ENCODE measurements at places on chromosomes 1 and 21. TPM values are rescaled to one million over a fixed set of nuclear protein-coding genes. Genes with fewer than 3 reads are reported as not detected.

The C1orf21 gene
- total RNA-seq: 105 TPM

DNA sequence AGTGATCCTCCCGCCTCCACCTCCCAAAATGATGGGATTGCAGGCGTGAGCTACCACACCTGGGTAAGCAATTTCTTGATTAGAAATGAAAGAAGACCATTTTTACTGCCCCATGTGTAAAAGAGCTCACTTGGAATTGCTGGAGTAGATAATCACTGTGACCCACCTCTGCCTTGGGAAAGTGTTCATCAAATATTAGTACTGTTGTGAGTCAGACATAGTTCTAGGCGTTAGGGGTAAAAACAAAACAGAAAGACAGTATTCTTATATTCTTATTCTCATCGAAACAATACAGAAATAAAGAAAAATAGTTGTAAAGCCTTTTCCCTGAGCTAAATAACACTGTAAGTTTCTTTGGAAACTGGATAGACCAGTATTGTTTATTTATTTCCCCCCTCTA, 36.2 kb downstream of the CELF3 start:
- DNase-seq: no peak

DNA sequence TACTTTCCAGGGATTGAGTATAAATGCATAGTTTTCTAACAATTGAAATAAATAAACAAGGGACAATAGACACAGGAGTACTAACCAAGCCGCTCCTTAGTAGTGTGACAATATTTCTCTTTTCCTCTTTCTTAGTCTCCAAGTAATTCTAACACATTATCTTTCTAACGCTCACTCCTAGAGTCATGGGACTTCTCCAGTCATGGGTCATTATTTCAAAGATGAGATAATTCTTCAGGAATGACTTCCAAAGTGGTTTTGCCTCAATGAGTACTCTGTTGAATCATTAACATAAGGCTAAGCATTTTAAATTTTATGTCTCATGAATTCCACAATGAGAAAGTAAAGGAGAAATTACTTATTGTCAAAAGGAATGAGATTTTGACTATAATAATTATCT, 605.8 kb upstream of the ADAMTS5 start:
- DNase-seq: no peak

- no peak for DNase-seq
Observed at GRCh38 chr1:171290621-171291020, 23.4 kb upstream of the FMO4 start.

The CCDC190 gene
- total RNA-seq: not detected

DNA sequence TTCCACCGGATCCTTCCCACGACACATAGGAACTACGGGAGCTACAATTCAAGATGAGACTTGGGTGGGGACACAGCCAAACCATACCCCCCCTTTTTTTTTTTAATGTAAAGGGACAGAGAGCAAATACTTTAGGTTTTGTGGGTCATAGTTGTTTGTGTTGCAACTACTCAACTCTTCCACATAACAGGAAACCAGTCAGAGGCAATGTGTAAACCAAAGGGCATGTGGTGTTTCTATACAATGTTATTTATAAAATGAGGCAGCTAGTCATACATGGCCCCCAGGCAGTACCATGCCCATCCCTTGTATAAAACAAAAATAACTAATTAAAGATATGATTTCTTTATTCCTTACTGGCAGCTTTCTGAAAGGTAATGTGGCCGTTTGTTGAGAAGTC, 845.4 kb upstream of the ADAMTS5 start:
- no peak for DNase-seq

- peak; percentile 55 for DNase-seq
Observed at GRCh38 chr1:29259802-29260441, 23.6 kb downstream of the PTPRU start.

The ZMYM1 gene
- total RNA-seq: 12.3 TPM

The MIS18A gene
- 6.4 TPM for total RNA-seq

DNA sequence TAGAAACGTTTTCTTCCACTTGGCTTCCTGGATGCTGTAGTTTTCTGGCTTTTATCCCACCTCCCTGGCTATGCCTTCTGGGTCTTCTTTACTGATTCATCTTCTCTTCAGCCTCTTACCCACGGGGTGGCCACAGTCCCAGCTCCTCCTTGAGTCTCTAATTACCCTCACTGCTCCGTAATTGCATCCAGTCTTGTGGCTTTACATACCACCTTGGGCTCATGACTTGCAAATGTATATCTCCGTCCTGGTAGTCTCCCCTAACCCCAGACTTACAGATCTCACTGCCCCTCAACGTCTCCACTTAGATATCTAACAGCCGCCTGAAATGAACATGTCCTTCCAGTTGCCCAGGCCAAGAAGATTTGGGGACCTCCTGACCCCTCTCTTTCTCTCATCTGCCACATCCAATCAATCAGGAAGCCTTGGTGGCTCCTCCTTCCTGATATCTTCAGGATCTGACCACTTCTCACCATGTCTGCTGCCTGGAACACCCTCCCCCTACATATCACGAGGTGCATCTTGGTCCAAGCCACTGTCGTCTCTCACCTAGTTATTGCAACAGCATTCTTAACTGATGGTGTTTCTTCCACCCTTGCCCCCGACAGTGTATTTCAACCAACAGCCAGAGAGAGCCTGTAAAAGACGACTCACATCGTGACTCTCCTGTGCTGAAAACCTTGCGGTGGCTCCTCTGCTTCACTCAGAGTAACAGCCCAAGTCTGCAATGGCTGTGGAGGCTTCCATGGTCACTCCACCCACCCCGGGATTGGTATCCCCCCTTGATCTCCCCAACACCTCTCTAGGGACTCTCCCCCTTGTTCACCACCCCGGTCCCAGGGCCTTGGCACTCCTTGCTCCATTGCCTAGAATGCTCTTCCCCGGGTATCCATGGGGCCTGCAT, 219.0 kb upstream of the POU3F1 start:
- no peak for DNase-seq

GRCh38 chr1:205800427-205800826, 12.6 kb downstream of the SLC41A1 start:
- DNase-seq: no peak

DNA sequence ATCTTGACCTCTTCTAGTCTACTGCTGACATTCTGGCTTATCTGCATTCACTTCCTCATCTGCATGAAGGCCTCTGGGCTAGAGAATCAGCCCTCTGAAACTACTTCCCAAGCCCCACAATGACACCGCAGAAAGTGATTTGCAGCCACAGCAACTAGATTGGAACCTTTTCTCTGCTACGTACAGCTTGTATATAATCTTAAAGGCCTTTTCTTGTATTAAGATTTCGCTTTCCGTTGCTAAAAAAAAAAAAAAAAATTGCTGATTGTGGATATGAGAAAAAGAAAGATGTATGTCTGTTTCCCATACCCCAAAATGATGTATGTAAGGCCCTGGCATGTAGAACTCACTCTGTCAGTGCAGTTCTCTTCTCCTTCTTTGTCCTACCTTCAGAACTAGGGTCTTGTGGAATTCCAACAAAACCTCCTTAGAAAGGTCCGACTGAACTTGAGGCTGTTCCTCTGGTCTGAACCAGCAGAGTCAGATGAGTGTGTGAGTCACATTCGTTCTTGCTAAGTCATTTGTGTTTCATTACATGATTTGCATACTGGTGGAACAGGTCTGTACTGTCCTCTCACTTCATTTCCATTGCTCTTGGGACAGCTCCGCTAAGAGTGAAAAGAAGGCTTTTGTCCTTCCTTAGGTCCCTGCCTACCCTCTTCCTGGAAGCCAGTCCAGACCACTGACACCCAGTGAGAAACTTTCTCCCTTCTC, 62.7 kb downstream of the PLPP3 start:
- DNase-seq: no peak

The PGLYRP3 gene
- total RNA-seq: not detected

GRCh38 chr1:38133304-38133703, 86.7 kb upstream of the POU3F1 start:
- DNase-seq: no peak

GRCh38 chr1:225891229-225891972, 2.5 kb upstream of the LEFTY1 start:
- peak; percentile 58 for DNase-seq

The AUNIP gene
- not detected for total RNA-seq

- no peak for DNase-seq
Observed at GRCh38 chr21:19245188-19245580, 841.6 kb upstream of the TMPRSS15 start.

- no peak for DNase-seq
Observed at GRCh38 chr1:79161077-79161476, 154.5 kb upstream of the ADGRL4 start.

- DNase-seq: no peak
Observed at GRCh38 chr1:189941922-189942321, 535.7 kb downstream of the BRINP3 start.

DNA sequence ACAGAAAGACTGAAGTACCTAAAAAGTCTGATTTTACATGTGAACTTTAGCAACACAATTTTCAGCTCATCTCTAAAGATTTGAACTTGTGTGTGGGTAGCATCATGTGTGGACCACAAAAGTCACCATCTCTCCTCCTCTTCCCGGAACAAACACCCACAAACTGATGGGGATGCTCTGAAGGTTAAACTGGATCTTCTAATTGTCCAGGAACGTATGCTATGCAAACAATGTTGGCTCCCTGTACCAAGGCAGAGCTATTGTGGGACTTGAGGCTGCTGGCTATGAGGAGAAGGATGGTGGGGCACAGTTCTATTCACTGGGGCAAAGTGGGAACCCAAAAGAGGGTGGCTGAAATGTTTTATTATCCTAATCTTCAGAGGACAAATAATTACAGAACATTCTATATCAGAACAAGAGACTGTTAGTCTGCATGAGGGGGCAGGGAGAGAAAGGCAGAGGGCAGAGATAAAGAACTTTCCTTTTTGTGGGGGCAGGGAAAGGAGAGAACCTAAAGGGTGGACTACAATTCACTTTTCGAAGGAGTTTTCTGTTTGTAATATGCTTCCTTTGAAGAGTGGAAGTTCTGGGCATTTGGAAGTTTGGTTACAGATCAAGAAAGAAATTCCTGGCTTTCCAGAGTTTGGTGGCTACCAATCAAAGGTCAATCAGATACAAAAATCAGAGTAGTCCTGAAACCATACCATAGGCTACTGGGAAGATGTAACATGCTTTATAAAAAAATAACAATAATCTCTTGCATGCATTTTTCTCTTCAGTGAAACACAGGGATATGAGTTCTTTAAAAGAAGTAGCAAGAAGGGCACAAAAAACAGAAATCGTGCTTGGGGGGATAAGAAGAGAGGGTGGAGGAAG, 62.9 kb downstream of the GADD45A start:
- DNase-seq: no peak

The PTAFR gene
- 2.4 TPM for total RNA-seq

GRCh38 chr1:118960567-118961136, 27.5 kb downstream of the TBX15 start:
- peak; percentile 64 for DNase-seq

- DNase-seq: no peak
Observed at GRCh38 chr1:74368335-74368734, 133.1 kb downstream of the TNNI3K start.

- DNase-seq: no peak
Observed at GRCh38 chr1:167022384-167022783, 33.3 kb downstream of the MAEL start.

DNA sequence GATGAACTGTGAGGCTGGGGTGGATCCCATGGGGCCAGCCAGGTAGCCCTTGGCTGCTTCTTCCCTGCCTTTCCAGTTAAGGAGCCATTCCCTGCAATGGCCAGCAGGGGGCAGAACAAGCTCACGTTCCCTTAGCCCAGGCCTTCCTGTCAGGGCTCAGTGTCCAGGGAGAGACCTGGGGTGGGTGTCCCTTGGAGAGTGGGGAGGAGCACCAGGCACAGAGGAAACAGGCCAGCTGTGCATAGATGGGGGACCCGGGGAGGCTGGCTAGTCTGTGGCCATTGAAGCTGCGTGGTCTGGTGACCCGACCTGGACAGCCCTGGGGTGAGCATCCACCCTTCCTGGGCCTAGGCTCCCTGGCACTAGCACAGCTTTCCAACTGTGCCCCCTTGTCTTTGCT, 13.2 kb upstream of the EPS8L3 start:
- peak; percentile 69 for DNase-seq

DNA sequence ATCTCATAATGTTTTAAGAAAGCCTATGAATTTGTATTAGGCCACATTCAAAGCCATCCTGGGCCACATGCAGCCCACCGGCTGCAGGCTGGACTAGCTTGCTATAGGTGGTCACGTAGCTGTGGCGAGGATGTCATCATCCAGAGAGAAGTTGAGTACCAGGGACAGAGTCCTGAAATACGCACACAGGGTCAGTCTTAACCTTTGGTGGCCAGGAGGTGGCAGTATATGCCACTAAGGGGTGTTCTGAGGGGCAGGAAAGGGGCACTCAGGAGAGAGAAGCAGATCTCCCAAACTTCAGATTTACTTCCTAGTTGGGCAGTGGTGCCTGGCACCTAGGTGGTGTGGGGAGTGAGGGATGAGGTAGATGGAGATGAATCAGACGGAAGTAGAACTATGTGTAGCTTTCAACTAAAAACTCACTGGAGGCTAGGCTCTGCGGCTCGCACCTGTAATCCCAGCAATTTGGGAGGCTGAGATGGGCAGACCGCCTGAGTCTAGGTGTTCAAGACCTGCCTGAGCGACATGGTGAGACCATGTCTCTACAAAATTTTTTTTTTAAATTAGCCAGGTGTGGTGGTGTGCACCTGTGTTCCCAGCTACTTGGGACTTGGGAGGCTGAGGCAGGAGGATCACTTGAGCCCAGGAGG, 16.3 kb upstream of the CDK18 start:
- peak; percentile 45 for DNase-seq

- DNase-seq: no peak
Observed at GRCh38 chr1:20974069-20974468, 187.0 kb upstream of the HP1BP3 start.

GRCh38 chr1:68449901-68450300, at the start of gene RPE65:
Gene RPE65, minus strand, starts transcription at chr1:68449954. Its CDS starts 49 bp downstream, at chr1:68449905.
- DNase-seq: no peak

The TMEM50A gene
- 141 TPM for total RNA-seq

- no peak for DNase-seq
Observed at GRCh38 chr1:32044234-32044633, 28.5 kb upstream of the TMEM39B start.

DNA sequence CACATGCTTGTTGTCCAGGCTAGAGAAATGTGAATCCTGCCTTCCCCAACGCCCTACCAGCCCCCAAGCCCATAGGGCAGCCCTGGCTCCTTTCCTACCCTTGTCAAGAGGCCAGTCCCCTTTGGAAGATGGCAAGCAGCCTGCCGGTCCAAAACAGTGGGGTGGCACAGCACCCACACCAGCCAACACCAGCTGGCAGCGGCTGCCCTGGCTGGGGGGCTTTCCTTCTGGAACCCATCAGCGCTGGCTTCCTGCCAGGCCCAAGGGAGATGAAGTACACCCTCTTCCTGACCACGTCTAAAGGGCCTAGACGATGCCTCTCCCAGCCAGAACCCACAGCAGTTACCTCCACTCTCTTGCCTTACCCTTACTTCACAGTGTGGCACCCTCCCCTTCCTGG, 24.2 kb downstream of the KCNN3 start:
- DNase-seq: no peak

The FMO2 gene
- total RNA-seq: 0.76 TPM

Measured in left colon (tissue), 2 donors.